ENCODE measurements at places on chromosomes 4 and X. TPM values are rescaled to one million over a fixed set of nuclear protein-coding genes. Genes with fewer than 3 reads are reported as not detected.

GRCh38 chr4:147826288-147826646, 94.4 kb downstream of the ARHGAP10 start:
- no peak for DNase-seq

DNA sequence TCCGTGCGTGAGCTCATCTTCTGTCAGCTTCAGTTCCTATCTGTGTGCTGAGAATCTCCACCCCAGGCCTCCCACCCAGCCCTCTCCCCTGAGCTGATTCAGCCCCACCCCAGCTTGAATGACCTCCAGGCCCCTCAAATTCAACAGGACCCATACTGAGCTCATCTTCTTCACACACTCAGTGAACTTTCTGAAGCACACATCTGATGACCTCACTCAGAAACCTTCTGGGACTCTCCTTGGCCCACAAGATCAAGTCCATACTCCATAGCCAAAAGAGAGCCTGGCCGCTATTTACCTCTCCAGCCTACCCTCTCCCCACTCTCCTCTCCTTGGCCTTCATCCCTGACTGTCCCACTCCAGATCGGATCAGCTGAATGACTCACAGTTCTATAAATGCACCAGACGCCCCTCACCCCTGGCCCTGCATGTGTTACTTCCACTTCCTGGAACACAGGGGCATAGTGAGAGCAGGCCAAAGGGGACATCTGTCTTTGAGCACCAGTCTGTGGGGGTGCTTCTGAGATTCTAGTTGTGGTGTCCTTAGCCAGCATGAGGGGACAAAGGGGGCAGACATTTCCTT, 62.5 kb downstream of the PJA1 start:
- no peak for DNase-seq

DNA sequence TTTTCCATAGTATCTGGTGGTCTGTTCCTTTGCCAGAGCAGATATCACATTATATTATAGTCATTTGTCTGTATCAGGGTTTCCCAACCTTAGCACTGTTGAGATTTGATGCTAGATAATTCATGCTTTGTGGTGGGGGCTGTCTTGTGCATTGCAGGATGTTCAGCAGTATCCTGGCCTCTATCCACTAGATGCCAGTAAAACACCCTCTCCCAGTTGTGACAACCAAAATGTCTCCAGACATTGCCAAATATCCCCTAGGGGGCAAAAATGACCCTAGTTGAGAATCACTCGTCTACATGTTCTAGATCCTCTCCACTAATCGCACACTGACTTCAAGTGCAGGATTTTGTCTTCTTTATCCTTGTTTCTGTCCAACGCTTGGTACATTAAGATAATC, 160.8 kb downstream of the FANCB start:
- no peak for DNase-seq

- DNase-seq = no peak
Measured at GRCh38 chr4:8707045-8707781, 114.6 kb downstream of the CPZ start.

GRCh38 chrX:47579537-47579936, 2.7 kb upstream of the TIMP1 start:
- no peak for DNase-seq

GRCh38 chr4:44016570-44017421, 431.8 kb downstream of the KCTD8 start:
- DNase-seq = no peak

- no peak for DNase-seq
Measured at GRCh38 chr4:110128472-110128919, 69.9 kb downstream of the ELOVL6 start.

- no peak for DNase-seq
Measured at GRCh38 chr4:140753329-140753728, 2.9 kb downstream of the TBC1D9 start.

GRCh38 chrX:19611636-19612376, 96.5 kb upstream of the MAP3K15 start:
- DNase-seq = no peak

DNA sequence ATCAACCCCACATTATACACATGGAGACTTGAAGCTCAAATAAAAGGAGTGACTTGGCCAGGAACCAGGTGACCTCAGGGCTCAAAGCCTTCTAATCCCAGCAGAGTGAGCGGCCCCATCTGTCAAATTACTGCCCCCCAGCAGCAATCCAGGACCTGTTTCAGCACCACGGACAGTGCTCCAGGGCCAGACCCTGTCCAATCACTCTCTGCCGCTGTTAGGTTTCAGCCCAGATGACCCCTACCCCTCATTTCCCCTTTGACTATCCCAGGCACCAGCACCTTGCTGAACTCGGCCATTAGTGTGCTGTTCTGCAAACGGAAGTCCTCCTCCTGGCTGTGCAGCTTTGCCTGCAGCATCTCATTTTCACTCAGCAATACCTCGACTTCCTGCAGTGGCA, 5.1 kb downstream of the GRIPAP1 start:
- DNase-seq = no peak

DNA sequence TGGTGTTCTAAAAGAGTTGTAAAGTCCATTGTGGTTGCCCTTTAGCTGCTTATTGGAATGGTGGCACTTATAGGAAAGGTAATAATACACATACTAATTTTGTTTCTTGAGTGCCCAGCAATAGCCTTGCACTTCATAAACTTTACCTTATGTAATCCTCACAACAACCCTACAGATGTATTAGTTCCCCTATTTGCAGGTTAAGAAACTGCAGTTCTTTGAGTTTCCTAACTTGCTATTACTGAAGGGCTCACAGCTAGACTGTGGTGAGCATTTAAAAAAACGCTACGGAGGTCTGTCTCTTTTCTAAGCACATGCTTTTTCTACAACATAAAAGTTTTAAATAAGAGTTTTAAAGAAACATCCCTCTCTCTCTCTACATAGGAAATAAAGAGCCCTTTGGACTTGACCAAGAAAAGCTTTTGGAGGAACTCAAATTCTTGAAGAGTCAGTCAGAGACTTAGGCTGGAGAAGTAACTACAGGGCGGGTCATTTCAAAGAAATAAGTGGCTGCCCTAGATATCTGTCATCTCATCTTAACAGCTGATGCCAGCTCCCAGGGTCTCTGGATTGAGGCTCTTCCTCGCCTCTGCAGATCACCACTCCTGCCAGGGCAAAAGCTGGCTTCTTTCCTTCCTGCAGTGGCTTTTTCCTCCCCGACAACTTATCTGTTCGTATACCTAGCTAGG, 42.0 kb upstream of the FBXW7 start:
- DNase-seq = no peak

MAGEB16 gene
- not detected for total RNA-seq

CXorf58 gene
- total RNA-seq = not detected

RHOH gene
- total RNA-seq = not detected

ARL13A gene
- not detected for total RNA-seq

MAOB gene
- total RNA-seq = not detected

AFF2 gene
- 0.26 TPM for total RNA-seq

ALB gene
- total RNA-seq = not detected

CTAG1B gene
- total RNA-seq = not detected

CXXC4 gene
- total RNA-seq = 0.04 TPM

GPR82 gene
- not detected for total RNA-seq

Measured in pulmonary artery endothelial cell (primary cell).